ENCODE measurements at places on chromosomes 1 and 21. TPM values are rescaled to one million over a fixed set of nuclear protein-coding genes. Genes with fewer than 3 reads are reported as not detected.

Gene IGSF8
- total RNA-seq, result 9.4 TPM

Gene ID3
- 99.9 TPM for total RNA-seq

Gene LCE2D
- total RNA-seq, result not detected

Gene PLA2G5
- total RNA-seq, result not detected

Gene KIF26B
- 1.2 TPM for total RNA-seq

Gene S100A14
- total RNA-seq, result not detected

Gene SPRR1A
- not detected for total RNA-seq

Gene KIF17
- total RNA-seq, result 4.0 TPM

Gene ZNF648
- total RNA-seq, result 1.5 TPM

Gene RGS13
- total RNA-seq, result not detected

Gene F13B
- not detected for total RNA-seq

Gene LCE1B
- not detected for total RNA-seq

Gene KRTAP21-2
- not detected for total RNA-seq

Gene KRTAP10-8
- not detected for total RNA-seq

Gene GABRD
- total RNA-seq, result 0.31 TPM

Gene DPT
- not detected for total RNA-seq
